ENCODE measurements at places on chromosomes 2 and 18. TPM values are rescaled to one million over a fixed set of nuclear protein-coding genes. Genes with fewer than 3 reads are reported as not detected.

OBSL1 gene
- total RNA-seq: not detected

INO80D gene
- 28.8 TPM for total RNA-seq

SALL3 gene
- total RNA-seq: not detected

RGPD4 gene
- not detected for total RNA-seq

REG3G gene
- total RNA-seq: not detected

ERFE gene
- total RNA-seq: not detected

GALNT3 gene
- 9.0 TPM for total RNA-seq

RAB6C gene
- total RNA-seq: not detected

UGT1A5 gene
- not detected for total RNA-seq

TUBA3D gene
- total RNA-seq: not detected

POTEI gene
- total RNA-seq: not detected

DARS1 gene
- 90.8 TPM for total RNA-seq

ATG9A gene
- 48.5 TPM for total RNA-seq

SLC38A11 gene
- not detected for total RNA-seq

PTH2R gene
- total RNA-seq: 0.10 TPM

GNAL gene
- 0.04 TPM for total RNA-seq

CRYGD gene
- total RNA-seq: not detected

SCN1A gene
- total RNA-seq: not detected

EFHD1 gene
- total RNA-seq: 0.50 TPM

GRHL1 gene
- 0.27 TPM for total RNA-seq

OTX1 gene
- total RNA-seq: not detected

GPR55 gene
- total RNA-seq: 9.4 TPM

REG1B gene
- not detected for total RNA-seq

AMER3 gene
- not detected for total RNA-seq

PRKAG3 gene
- total RNA-seq: not detected

SNORC gene
- 1.1 TPM for total RNA-seq

ZSWIM2 gene
- total RNA-seq: not detected

ADD2 gene
- 19.5 TPM for total RNA-seq

DDX18 gene
- 80.7 TPM for total RNA-seq

MATN3 gene
- not detected for total RNA-seq

SLC14A1 gene
- 8.7 TPM for total RNA-seq

DPP10 gene
- total RNA-seq: not detected

HTR2B gene
- total RNA-seq: 2.2 TPM

MBD5 gene
- 41.1 TPM for total RNA-seq

CCDC74B gene
- 1.7 TPM for total RNA-seq

LYPD6B gene
- total RNA-seq: not detected

AKAIN1 gene
- total RNA-seq: not detected

QPCT gene
- not detected for total RNA-seq

TTN gene
- total RNA-seq: 11.6 TPM

ROCK2 gene
- 20.5 TPM for total RNA-seq

HJURP gene
- total RNA-seq: 139 TPM

SERPINB11 gene
- total RNA-seq: not detected

AGXT gene
- not detected for total RNA-seq

TMEM163 gene
- total RNA-seq: not detected

Measured in activated CD4-positive, alpha-beta T cell treated with anti-CD3 and anti-CD28 coated beads, Interleukin-2, amount 10 ng/mL, durations not matched to agents 7 days and 5 days (primary cell).